NCI-H2081 (cell line): ENCODE measurements at places on chromosomes 5 and 9.

DNA sequence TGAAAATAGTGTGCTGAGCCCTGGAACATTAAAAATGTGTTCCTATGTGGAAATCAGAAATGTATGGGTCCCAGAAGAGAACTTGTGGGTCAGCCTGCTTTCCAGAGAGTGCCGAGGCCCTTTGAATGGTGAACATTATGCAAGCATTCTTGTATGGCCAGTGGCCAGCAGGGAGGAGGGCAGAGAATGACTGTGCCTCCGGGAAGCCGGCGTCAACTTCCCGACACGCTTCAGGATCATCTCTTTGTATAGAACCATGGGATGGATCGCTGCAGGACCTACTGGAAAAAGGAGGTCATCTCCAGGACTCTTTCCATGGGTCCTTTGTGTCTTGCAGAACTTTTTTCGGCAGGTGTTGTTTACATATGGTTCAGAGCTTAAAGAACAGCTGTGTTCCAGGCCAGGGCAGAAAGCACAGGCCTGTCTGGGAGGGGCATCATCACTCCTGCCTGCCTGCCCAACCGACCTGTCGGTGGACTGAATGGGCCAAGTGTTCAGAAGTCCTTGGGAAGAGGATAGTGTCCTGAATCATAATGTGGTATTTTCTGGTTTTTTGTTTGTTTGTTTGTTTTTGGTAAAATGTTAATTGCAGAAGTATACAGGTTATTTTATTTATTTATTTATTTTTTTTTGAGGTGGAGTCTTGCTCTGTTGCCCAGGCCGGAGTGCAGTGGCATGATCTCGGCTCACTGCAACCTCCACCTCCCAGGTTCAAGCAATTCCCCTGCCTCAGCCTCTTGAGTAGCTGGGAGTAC is 9.0 kb downstream of the PRRC2B start:
- DNase-seq: peak; percentile 39

DNA sequence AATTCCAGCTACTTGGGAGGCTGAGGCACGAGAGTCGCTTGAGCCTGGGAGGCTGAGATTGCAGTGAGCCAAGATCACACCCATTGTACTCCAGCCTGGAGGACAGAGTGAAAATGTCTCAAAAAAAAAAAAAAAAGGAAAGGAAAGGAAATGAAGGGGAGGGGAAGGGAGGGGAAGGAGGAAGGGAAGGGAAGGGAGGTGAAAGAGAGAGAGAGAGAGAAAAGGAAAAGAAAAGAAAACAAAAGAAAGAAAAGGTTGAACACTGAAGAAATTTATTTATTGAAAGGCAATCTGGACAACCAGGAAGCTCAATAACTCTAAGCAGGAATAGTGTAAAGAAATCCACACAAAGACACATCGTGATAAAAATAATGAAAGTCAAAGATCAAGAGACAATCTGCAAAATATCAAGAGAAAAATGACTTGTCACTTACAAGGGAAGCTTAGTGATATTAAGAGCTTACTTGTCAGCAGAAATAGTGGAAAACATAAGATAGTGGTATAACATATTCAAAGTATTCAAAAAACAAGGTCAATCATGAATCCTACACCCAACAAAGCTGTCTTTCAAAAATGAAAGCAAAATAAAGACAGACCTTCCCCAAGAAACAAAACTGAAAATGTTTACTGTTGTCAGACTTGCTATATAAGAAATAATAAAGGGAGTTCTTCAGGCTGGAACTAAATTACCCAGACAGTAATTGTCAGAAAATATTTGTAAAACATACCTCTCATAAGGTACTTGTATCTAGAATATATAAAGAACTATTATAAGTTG is 10.9 kb upstream of the RIMOC1 start:
- DNase-seq: no peak

DNA sequence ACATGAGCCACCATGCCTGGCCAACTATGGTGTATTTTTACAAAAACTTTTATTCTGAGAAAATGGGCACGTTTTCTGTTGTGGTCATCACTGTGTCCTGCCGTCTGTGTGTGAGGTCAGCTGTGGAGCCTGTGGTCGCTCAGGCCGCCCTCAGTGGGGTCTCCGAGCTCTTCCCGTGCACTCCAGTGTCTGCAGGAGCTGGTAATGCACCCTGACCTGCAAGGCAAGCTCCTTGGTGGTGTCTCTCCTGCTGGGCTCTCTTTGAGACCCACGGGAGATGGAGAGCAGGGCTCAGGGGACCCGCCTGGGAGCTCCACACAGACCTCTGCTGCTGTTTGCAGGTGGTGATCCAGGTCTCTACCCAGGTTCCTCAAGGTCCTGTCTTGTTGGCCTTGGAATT is 9.6 kb upstream of the AHRR start:
- no peak for DNase-seq

GRCh38 chr9:127509261-127509954 is 58.1 kb downstream of the LRSAM1 start:
- no peak for DNase-seq

DNA sequence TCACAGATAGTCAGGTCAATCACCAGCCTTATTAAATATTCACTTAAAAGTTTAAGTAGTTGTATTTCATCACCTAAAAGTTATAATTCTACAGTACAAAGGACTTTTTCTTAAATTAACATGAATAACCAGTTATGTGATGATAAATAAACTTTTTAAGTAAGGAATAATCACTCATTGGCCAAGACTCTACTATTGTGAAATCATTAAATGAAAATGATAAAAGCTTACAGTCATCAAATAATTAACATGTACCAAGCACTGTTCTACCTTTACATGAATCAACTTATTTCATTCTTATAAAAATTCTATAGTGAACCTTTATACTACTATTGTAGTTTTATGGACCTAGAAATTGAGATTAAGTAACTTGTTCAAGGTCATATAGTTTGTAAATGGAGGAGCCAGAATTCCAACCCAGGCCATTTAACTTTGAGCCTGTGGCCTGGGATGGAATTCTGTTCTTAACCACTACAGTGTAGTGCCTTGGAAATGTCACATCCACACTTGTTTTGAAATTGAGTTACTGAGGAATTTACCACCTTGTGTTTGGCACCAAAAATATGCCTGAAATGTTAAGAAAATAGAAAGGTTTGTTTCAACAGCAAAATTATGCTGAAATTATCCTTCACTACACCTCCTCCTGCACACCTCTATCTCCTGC is 32.8 kb upstream of the MSANTD3 start:
- no peak for DNase-seq
